NCI-H187 treated with DMSO at 0.1 percent for 48 hours (cell line): ENCODE measurements at places on chromosomes 13 and 19.

DNA sequence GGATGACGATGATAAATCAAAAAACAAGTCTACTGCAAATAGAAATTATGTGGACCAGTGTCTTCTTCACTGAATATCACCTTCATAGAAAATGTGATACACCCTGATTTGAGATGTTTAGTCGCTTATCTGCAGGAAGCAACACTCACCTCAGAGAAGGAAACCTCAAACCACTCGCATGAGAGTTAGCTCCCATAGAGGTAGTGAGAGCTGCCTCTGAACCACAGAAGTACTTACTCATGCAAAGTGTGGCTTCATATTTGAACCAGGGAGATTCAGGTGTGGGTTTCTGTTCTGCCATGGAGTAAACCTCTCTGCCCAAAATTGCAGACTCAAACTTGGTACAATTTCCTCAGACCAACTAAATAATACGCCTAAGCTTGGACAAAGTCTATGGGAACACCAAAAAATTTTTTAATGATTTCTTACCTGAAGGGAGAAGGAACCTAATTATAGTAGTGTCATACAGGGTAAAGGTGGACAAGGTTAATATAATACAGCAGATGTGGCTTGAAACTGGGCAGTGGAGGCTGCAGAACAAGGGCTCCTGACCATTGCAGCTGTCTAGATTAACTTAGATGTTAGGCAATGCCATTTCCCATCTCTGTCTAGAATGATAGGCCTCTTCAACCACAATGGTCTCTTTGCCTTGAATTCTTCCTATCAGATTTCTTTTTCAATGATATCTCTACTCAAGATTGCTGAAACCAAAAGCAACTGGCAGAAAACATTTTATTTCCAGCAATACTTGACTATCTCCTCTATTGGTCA is 29.6 kb upstream of the RCBTB2 start:
- no peak for DNase-seq

DNA sequence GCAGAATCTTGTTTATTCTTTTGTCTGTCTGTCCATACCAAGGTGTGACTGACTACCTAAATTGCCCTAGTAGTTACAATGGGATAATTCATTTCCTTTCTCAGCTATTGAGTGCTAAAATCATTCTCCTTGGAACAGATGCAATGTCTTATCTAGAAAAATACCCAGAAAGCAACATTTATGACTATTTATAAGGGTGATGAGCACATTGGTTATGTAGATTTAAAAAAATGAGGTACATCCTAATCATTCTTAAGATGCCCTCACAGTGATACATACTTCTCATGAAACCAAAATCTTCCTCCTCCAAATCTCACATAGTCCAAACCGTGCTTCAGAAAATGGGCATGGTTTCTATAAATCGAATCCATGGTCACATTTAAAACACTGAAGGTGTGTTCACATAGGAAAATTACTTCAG is 11.6 kb upstream of the UBE2L5 start:
- no peak for DNase-seq

GRCh38 chr19:35845215-35846037 is 6.9 kb downstream of the NPHS1 start:
- DNase-seq, result no peak

GRCh38 chr13:98504371-98504963 is 72.4 kb downstream of the STK24 start:
- DNase-seq, result no peak

DNA sequence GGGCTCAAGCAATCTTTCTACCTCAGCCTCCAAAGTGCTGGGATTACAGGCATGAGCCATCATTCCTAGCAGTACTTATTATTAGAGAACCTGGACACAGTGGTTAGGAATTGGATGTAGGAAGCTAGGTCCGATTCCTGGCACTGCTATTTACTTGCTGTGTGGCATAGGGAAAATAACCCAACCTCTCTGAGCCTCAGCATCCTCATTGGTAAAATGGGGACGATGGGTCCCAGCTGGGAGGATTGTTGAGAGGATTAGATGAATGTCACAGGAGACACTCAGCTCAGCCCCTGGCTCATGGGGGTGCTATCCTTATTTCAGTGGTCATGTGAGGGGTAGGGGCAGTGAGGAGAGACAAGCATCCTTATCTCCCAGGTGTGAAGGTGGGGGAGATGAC is 6.8 kb upstream of the PEPD start:
- DNase-seq, result no peak

- DNase-seq, result no peak
These were observed 42.7 kb upstream of the AKAP11 start for GRCh38 chr13:42229287-42229686.

- DNase-seq, result no peak
These were observed 7.4 kb downstream of the FZR1 start for GRCh38 chr19:3513229-3514140.

DNA sequence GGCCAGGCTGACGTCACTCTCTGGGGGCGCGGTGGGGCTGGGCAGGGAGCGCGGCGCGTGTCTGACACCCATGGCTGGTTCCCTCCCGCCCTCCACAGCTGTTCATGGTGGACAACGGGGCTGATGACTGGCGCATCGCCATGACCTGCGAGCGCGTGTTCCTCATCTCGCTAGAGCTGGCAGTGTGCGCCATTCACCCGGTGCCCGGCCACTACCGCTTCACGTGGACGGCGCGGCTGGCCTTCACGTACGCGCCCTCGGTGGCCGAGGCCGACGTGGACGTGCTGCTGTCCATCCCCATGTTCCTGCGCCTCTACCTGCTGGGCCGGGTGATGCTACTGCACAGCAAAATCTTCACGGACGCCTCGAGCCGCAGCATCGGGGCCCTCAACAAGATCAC is 14.7 kb downstream of the KCNN1 start:
- no peak for DNase-seq

- no peak for DNase-seq
These were observed 7.6 kb downstream of the SERPINE3 start for GRCh38 chr13:51347099-51347498.

DNA sequence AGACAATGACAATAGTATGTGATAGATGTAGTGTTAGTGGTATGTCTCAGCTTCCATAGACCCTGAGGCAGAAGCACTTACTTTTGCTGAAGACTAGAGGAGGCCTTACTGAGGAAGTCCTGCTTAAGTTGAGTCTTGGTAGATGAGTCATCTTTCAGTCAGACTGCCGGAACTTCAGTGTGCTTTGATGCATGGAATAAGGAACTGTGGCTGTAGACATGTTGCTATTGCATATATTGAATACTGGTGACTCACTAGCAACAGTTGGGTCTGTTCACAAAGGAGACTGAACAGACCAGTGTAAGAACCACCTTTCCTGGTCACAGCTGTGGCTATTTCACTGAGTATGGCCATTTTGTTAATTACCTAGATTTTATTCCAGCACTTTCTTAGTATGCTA is 1000.6 kb downstream of the OLFM4 start:
- no peak for DNase-seq

GRCh38 chr13:30256713-30257467 is 50.5 kb downstream of the KATNAL1 start:
- DNase-seq, result no peak

GRCh38 chr13:50419896-50420295 is 404.7 kb downstream of the KCNRG start:
- no peak for DNase-seq

GRCh38 chr19:5134691-5135090 is 165.8 kb downstream of the KDM4B start:
- no peak for DNase-seq

DNA sequence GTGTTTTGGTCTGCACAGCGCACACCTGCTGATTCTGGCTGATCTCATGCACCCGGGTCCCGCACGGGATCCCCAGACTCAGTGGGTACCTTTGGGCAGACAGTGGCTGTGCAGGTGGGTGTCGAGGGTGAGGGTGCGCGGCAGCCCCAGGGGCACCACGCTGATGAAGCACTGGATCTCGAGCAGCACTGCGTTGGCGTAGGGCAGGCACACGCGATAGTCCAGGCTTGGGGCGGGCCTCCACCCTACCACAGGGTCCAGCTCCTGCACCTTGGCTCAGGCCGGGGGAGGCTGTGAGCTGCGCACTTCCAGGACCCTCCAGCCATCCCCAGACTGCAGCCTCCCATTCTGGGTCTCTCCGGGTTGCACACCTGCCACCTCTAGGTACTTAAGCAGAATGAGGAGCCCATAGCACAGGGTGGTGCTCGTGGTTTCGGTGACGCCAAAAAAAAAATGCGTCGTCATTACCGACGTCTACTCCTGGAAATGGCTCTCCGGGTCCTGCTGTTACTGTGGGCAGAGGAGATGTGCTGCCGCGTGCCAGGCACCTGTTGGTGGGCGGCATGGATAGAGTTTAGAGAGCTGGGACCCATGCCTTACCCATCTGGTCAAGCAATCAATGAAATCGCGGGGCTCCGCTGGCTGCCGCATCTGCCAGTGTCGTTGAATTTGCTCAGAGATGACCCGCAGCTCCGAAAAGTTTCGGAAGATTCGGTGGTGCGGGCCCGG is 10.5 kb downstream of the EGLN2 start:
- no peak for DNase-seq

DNA sequence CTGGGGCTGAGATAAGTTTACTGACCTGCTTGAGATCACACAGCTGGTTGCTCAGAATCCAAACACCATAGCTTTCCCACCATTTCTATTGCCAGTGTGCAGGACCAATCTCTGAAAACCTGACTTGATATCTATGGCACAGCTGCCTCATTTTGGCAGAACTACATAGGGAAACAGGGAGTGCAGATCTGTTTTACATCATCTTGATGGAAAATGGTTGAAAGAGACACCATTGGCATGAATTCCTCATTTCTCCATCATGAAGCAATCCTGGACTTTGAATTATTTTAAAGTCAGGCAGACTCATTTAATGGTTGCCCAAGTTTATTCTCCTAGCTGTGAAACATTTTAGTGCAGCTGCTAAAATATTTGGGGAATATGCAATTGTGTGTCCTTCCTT is 1628.2 kb upstream of the SLC10A2 start:
- DNase-seq, result no peak

GRCh38 chr19:8251025-8251472 is 41.9 kb downstream of the CERS4 start:
- no peak for DNase-seq

- no peak for DNase-seq
These were observed 31.3 kb upstream of the STARD13 start for GRCh38 chr13:33316890-33317289.

DNA sequence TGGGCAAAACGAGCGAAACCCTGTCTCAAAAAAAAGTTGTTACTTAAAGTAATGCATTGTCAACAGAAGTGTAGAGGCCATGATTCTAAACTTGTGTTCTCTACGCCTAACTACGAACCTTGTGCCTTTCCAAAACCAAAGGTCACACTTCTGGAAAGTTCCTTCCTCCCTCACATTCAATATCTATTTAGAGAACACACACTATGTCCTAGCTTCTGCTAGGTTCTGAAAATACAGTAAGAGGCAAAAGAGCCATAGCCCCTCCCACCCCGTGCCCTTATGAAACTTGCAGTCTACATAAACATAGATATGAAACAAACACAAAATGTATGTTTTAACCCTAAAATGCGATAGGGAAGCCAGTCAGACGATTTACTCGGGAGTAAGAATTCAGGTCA is 36.4 kb downstream of the RNF6 start:
- DNase-seq, result no peak

GRCh38 chr19:45640849-45641273 is 1.7 kb upstream of the EML2 start:
- DNase-seq, result no peak

- DNase-seq, result no peak
These were observed 27.8 kb upstream of the IGSF23 start for GRCh38 chr19:44585371-44586133.

DNA sequence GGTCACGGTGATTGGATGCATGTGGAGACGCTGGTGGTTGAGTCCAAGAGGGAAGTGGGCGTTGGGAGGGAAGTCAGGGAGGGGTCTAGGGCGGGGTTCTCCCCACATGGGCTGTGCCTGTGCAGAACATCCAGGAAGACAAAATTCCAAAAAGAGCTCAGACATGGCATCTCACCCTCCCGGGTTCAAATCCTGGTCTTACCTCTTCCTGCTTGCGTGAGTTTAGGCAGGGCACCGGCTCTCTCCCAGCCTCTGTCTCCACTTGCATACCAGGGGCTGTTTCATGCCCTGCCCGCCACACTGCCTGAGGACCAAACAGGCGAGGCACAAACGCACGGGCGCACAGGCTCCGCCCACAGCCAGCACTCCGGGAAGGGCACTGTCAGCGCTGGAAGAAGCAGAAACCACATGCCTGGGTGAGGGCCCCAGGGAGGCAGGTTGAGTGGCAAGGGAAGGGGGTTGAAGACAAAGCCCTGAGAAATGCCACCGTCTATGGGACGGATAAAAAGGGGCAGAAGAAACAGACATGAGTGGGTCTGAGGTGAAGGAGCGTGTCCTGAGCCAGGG is 123.6 kb upstream of the SOX1 start:
- no peak for DNase-seq

GRCh38 chr19:1602091-1602707 is 3.1 kb downstream of the UQCR11 start:
- no peak for DNase-seq

DNA sequence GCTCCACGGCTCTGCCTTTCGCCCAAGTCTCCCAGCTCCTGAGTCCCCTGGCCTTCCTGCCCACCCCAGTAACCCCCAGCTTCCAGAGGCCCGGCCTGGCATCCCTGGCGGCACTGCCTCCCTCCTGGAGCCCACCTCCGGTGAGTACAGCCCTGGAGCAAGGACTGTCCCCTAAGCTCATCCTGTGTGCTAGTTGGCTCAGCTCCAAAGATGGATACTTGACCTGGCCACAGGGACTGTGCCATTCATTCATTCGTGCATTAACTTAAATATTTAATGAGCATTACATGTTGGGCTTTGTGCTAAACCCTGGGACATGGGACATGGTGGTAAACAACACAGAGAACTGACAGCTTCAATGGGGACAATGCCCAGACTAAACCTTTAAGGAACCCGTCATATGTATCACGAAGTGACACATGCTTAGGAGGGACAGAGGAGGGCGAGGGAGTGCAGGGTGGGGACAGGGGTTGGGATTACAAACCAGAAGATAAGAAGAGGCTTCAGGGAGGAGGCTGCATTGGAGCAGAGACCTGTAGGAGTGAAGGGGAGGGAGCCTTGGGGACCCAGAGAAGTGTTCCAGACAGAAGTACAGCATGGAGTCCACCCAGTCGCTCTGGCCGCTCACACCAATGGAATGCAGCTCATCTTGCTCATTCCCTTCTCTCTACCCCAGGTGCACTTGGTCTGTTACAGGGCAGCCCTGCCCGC is 6.9 kb upstream of the OVOL3 start:
- no peak for DNase-seq

DNA sequence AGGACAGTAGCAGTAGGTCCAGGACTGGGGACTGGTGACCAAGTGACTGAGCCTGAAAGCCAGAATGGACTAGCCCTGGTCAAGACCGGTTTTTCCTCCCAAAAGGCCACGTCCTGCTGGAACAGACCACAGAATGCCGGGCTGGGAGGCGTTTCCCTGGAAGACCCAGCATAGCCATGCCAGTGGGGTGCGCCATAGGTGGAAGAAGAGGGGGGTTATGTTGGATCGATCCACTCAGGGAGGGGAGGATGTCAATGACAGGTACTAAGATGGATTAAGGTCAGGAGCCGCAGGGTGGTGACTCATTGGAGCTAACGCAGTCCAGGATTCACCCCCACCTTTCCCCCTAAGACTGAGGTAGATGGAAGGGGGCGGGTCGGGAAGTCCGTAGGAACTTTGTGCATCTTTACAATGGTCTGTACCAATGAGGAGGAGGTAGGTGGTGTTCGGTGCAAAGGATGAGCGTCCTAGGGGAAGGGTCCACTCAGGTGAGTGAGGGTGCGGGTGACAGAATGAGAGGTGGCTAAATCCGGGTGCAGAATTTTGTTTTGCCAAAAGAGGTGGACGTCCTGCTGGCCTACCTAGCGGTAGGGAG is 21.0 kb downstream of the VASP start:
- no peak for DNase-seq

GRCh38 chr13:76903544-76904162 is 17.4 kb upstream of the KCTD12 start:
- DNase-seq, result no peak
